GF-D8 (cell line): ENCODE measurements at places on chromosomes 16 and 17.

DNA sequence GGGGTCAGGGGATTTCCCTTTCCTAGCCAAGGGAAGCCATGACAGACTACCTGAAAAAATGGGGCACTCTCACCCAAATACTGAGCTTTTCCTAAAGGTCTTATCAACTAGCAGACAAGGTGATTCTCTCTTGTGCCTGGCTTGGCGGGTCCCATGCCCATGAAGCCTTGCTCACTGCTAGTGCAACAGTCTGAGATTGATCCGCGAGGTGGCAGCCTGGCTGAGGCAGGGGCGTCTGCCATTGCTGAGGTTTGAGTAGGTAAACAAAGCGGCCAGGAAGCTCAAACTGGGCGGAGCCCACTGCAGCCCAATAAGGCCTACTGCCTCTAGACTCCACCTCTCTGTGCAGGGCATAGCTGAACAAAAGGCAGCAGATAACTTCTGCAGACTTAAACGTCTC lies 152.6 kb upstream of the PMFBP1 start:
- DNase-seq, result no peak

GRCh38 chr17:65523411-65523810 lies 38.0 kb downstream of the AXIN2 start:
- DNase-seq, result no peak

GRCh38 chr16:57756424-57757325 lies 21.1 kb downstream of the KATNB1 start:
- no peak for DNase-seq

- no peak for DNase-seq
These were observed 148.7 kb downstream of the FTO start for GRCh38 chr16:53852678-53853077.

DNA sequence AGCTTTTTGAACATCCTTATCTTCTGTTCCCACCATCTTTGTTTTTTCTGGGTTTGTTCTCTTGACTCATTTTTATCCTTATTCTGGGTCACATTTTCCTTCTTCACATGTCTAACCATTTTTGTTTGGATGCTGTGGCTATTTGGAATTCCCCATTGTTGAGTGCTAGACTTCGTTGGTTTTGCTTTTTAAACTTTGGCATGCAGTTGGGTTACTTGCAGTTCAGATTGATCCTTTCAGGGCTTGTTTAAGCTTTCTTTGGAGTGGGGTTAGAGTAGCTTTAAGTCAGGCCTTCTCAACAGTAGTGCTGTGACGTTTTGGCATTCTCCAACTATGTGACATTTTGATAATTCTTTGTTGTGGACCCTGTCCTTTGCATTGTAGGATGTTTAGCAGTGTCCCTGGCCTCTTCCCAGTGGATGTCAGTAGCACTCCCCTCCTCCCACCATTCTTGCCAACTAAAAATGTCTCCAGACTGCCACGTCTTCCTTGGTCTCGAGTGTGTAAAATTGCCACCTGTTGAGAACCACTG lies 21.1 kb downstream of the PRMT7 start:
- no peak for DNase-seq

GRCh38 chr16:12502676-12503075 lies 301.0 kb downstream of the CPPED1 start:
- no peak for DNase-seq

DNA sequence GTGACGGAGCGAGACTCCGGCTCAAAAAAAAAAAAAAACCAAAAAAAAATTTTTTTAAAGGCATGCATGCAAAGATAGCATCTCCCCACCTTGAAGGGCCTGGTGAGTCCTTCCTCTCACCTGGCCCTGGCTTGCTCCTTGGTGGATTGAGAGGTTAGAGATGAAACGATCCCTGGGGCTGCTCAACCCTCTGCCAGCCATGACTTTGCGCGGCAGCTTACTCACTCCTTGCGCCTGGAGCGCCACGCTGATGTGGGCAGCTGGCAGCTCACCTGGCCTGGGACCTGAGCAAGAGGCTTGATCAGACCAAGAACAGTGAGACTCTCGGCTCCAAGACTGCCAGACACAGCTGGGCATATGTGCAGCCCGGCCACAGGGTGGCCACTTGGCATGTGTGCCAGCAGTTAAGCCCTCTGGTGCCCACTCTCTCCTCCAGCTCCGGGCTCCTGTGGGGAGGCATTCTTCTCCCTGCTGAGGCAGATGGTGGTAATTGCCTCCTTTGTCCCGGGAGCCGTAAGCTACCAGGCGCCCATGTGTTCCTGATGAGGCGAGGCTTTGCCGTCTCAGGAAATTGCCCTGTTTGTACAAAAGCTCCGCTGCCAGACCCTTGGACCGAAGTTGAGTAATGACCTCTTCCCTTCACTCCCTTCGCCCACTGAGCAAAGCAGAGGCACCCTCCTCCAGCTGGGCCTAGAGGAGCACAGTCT lies 5.1 kb upstream of the EVPL start:
- no peak for DNase-seq

DNA sequence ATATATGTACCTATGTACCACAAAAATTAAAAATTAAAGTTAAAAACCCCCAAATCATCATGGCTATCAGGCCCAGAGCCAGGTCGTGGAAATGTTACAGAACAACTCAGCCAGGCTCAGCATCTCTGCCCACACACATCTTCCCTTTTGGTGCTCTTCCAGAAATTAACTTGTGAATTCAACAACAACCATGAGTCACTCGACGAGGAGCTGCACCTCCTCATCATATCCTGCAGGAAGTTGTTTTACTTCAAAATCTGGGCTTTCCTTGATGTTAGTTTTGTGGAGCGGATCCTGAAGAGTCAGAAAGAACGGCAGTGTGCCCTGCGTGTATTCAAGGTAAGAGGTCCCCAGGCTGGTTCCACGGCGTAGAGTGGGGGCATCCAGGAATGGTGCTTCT lies 10.6 kb downstream of the FBXO39 start:
- DNase-seq, result no peak

- no peak for DNase-seq
These were observed 11.2 kb downstream of the MAP3K14 start for GRCh38 chr17:45305530-45306087.
